ENCODE measurements at places on chromosomes 16 and 17.

- no peak for DNase-seq
These were observed 38.2 kb upstream of the LITAF start for GRCh38 chr16:11624636-11625607.

DNA sequence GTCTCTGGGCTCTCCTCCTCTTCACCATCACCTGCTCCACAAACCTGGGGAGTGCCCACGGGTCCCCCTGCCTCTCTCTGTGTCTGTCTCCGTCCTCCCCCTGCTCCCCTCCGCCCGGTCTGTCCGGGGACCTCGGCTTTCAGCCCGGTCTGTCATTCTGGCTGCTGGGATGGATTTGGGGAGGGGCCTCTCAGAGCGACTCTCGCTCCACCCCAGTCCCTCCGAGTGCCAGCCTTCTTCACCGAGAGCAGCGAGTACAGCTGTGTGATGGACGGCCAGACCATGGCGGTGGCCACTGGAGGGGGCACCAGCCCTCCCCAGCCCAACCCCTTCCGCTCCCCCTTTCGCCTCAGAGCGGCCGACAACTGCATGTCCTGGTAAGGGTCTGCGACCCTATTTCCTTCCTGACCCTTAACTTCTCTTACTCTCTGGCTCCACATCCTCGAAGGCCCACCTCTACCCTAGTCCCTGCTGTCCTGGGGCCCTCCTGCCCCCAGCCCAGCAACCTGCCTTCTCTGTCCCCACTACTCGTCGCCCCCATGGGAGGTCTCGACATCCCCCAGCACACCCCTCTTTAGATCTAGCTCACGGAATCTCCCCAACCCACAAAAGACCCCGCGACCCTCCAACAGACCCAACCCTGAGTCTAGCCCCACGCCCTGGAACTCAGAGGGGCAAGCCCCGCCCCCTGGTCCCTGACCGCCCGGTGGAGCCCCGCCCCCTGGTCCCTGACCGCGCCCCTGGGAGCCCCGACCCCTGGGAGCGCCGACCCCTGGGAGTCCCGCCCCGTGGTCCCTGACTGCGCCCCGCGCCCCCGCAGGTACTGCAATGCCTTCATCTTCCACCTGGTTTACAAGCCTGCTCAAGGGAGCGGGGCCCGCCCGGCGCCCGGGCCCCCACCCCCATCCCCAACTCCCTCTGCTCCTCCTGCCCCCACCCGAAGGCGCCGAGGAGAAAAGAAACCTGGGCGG, 5.6 kb upstream of the CXCL16 start:
- DNase-seq: no peak

DNA sequence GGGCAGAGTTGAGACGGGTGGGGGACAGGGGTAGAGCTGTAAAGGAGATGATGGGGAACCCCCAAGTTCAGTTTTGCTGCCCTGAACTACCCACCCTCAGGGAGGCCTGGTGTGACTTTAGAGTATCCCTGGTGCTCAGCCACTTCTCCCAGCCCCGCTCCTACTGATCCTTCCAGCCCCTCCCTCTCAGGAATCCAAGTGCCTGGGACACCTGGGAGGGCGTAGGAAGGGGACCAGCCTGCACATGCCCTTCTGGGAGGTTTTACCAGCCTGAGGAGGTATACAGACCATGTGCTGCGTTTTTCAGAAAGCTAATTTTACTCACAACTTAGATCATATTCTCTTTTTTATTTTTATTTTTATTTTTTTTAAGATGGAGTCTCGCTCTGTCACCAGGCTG, 4.1 kb downstream of the ST6GALNAC2 start:
- no peak for DNase-seq

DNA sequence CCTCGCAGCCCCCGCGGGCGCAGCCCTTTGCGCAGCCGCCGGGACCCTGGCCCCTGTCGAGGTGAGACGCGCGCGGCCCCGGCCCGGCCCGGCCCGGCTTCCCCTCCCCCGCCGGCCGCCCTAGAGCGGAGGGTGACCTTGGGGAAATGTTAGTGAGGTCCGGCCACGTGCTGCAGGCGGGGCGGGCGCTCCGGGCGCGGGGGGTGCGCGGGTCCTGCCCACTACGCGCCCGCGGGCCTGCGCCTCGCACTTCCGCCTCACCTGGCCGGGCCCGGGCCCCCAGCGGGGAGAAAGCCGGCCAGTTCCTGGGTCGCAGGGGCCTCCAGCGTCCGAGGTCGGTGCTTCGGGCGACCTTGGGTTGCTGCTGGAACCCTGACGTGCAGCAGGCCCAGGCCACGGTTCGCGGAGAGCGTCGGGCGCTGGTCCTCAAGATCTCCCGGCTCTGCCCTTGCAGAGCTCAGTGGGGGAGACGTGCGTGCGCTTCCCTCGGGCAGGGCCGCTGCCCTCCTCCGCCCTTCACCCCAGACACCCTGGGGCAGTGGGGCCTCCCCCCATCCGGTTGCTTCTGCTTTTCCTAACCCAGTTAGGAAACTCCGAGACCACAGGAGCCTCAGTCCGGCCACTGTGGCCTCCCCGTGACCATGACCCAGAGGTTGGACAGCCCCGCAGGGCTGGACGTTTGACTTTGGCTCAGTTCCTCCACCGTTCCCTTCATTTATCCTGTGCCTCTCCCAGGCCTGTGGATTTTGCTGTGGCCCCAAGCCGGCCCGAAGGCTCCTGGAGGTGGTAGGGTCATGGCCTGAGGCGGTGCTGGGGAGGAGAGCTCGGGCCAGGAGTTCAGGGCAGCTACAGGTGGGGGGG, 791 bp downstream of the MCRIP2 start:
- DNase-seq: no peak

- no peak for DNase-seq
These were observed 5.6 kb upstream of the SYNRG start for GRCh38 chr17:37614823-37615222.

- DNase-seq: no peak
These were observed 11.6 kb downstream of the DPEP1 start for GRCh38 chr16:89624777-89625761.

DNA sequence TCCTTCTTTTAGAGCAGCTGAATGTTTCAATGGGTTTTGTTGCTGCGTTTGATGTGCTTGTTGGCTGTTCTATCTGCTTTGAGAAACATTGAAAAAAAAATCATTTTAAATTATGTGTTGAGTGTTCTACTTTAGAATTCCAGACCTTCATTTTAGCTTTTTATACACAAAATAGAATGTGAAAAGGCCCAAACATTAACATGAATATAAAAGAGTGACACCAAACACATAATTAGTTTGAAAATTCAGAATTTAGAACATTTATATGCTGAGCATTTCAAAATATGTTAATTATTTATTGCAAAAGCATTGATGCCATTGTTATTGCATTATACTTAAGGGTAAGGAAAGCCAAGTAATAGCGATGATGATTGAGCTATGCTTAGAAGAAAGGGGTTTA, 2.9 kb downstream of the NFAT5 start:
- no peak for DNase-seq

GRCh38 chr17:51585514-51586104, 325.3 kb downstream of the UTP18 start:
- no peak for DNase-seq

DNA sequence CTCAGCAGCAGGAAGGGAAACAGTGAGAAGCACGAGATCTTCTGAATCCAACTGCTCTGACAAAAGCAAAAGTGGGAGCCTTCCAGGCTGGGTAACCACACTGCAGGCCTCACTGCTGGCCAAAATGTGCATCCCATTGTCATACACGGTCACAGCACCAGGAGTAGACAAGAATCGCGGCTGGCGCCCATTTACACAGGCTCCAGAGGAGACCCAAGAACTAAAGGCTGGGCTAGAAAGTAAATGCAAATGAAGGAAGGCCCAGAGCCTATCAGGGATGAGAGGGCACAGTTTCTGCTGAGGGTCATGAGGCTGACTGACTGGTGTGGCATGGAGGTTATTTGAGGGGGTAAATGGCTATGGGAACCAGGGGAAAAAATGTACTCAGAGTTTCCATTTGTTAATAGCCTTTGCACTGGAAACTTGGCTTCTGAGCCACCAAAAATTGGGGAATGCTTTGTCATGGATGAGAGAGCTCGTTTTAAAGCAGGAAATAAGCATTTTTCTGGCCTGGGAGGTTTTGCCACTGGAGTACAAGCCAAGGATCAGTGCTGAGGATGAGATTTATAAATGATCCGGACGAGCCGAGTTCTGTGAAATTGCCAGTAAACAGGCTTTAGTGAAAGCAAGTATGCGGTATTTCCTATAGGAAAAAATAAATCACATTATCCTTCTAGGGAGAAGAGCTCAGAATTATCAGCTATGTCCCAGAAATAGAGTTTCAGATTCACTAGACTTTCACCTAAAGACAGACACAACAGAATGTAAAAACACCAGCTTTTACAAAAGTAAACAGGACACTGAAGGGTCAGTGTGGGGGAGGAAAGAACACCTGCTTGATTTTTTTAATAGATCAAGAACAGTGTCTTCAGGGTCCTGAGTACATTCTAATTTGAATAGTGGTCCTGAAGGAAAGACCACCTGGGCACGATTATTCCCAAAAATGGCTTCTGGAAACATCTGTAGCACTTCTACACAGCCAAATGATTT, 66.9 kb upstream of the GSG1L start:
- DNase-seq: no peak

DNA sequence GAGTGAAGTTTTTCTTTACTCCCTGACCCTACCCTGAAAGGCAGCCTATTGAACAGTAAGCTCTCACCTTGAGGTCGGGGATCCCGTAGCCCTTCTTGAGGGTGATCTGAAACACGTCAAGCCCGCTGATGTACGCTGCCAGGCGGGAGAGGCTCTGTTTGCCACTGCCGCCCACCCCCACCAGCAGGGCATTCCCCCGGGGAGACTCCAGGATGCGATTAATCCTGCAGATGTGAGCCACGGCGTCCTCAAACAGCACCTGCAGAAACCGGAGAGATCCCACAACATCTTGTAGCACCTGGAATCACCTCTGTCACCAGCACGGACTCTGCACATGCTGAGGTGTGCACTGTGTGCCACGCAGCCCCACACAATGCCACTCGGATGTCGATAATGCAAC, 96.8 kb downstream of the PGS1 start:
- no peak for DNase-seq

- no peak for DNase-seq
These were observed 230.6 kb upstream of the RPL38 start for GRCh38 chr17:73972901-73973300.

- DNase-seq: no peak
These were observed 25.3 kb downstream of the CTRB2 start for GRCh38 chr16:75181630-75182029.

DNA sequence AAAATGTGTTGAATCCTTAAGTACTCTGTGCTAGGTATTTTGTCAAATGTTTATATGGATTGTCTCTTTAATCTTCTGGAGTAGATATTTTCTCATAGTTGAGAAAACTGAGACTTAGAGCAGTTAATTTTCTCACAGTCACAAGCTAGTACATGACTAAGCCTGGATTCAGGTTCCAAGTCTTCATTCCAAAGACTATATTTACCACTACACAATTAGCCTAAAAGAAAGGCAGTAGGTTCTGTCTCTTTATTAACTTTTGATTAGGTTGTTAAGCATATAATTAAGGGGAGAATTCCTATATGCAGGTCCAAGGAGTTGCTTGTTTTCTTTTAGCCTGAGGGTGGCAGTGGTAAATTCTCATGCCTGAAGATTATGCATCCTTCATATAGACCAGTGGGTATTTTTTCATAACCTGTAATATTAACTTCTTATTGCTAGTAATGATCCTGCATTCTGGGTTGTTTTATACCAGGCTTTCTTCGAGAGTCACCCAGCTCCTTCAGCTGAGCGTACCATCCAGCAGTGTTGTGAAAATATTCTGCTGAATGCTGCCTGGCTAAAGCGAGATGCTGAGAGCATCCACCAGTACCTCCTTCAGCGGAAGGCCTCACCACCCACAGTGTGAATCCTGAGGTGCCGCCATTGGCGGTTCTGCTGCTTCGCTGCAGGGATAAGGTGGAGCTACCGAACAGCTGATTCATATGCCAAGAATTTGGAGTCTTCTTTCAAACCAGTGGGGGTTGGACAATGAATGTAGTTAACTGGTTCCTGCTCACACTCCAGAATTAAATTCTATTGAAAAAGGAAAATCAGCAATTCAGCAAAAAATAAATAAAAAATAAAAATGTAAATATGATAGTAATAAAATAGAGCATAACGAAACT, 28.2 kb upstream of the KPNB1 start:
- DNase-seq: no peak

DNA sequence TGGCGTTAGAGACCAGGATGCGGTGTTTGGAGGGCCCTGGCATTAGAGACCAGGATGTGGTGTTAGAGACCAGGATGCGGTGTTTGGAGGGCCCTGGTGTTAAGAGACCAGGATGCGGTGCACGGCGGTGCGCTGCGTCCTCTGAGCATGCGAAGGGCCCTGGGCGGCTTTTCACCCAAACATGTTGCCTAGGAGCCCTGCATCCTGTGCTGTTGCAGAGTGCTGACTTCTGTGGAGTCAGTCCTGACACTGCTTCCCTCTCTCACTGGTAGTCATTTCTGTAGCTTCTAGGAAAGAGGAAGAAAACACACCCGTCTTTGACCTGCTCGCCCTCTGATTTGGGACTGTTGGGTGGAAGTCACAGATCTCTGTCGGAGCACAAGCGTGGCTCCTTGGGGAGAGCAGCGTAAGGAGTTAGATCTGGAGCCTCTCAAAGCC, 141.2 kb downstream of the LAT start:
- no peak for DNase-seq

DNA sequence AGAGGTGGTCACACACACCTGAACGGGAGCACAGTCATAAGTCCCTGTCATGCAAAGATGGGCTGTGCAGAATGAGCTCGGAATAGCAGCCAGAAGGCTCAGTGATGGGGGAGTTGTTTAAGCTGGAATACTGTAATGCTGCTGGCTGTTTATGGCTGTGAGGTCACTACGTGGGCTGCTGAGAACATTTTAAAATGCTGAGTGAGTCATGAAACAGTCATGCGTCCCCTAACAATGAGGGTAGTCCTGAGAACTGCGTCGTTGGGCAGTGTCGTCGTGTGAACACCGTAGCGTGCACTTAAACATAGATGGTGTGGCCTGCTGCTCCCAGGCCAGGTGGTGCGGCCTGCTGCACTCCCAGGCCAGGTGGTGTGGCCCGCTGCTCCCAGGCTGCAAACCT, 39.7 kb downstream of the TBCD start:
- no peak for DNase-seq

- no peak for DNase-seq
These were observed 287 bp upstream of the INTS2 start for GRCh38 chr17:61928101-61928436.

- no peak for DNase-seq
These were observed 129.8 kb downstream of the NTN1 start for GRCh38 chr17:9151091-9151490.

- no peak for DNase-seq
These were observed 54.8 kb downstream of the SDK2 start for GRCh38 chr17:73589363-73589980.

DNA sequence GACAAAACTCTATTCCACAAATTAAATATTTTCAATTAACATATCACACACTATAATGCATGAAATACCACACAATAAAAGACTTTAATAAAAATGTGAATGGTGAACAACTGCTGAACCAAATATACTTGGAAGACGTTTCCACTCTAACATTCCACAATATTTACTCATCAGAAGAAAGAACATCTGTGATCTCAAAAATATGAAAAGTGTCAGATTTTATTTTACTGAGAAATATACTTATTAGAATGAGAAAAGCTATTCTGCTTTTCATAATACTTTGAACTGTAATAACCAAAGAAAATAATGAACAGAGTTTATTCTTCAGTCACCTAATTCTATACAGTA, 181.8 kb upstream of the AXIN2 start:
- DNase-seq: no peak

GRCh38 chr17:75380315-75380714, 25.2 kb downstream of the GRB2 start:
- no peak for DNase-seq

Measured in stimulated activated CD4-positive, alpha-beta T cell treated with anti-CD3 and anti-CD28 coated beads, Interleukin-1b, Interleukin-23, amount 100 ng/mL, for 24 hours (primary cell).